ENCODE measurements at places on chromosomes 6 and 20. TPM values are rescaled to one million over a fixed set of nuclear protein-coding genes. Genes with fewer than 3 reads are reported as not detected.

DNA sequence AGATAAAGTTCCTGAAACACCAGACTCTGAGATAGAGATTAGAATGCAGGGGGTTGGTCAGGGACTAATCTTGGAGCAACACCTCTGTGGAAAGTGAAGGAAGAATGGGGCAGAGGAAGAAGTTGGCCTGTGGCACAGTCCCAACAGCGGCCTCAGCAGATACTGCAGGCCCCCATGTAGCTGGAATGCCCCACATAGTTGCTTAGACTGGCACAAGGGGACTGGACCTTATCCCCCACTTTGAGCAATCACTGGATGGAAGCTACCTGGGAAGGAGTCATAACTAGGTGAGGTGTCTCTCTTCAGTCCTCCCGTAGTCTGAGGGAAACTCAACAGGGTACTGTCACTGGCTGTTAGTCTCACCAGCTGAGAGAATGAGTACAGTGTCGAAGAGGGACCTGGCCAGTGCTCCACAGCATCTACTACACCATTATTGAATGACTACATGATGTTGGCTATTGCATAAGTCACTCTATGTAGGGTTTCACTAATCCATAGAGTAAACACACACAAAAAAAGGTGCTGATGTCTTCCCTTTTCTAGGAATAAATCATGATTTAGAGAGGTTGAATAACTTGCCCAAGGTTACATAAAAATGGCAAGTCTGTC, 47.5 kb downstream of the ADGRG6 start:
- DNase-seq: no peak

PCMTD2 gene
- 120 TPM for polyA plus RNA-seq

- DNase-seq: no peak
Measured at GRCh38 chr6:121929301-121929700, 470.2 kb upstream of the HSF2 start.

SLC22A23 gene
- 16.3 TPM for polyA plus RNA-seq

DNA sequence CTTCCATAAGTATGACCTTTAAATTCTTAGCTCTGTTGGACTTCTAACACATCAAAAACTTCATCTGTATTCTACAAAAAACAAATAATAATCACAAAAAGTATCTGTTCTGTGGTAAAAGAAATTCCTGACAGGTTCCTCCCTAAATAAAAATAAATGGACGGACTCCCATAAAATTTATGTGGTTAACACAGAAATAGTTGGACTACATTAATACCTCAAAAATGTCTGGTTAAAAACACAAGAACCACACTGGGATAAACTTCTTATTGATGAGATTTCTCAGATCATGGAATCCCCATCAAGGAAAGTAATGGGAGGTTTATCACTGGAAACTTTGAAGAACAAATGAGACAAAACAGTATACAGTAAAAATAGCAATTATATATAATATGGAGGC, 172.4 kb downstream of the MOXD1 start:
- DNase-seq: no peak

GRCh38 chr20:20267685-20268370, 100.1 kb upstream of the INSM1 start:
- no peak for DNase-seq

DNA sequence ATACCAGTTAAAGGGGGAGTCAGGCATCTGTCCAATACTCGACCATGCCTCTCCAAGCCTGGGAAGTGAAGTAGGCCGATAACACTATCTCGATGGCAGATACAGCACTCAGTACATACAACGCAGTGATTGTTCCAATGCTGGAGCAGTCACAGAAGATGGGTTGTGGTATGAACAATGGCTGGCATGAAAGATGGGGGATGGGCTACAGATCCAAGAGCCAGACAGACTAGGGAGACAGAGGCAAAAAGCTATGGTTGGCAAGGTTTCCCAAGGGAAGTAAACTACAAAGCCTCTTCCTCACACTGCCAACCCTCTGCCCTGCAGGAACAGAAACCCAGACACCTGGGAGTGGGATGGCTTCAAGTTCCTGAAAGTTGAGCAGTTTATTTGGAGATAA, 19.2 kb downstream of the FKBP1A start:
- DNase-seq: no peak

DNA sequence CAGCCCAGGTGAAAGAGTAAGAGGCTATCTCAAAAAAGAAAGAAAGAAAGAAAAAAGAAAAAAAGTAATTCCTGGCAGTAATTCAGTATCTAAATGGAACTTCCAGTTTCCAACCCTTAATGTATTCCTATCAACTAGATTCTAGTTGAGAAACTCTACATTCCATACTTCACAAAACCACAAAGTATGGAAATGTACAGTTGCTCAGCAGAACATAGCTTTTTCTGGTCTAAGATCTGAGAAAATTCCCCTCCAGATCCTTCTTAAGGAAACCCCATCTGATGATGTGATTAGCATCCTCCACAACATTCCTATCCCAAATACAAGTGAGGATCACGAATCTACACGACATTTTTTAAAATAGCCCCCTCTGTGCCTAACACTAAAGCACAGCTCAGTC, 3.6 kb downstream of the ARMH2 start:
- DNase-seq: no peak

Measured in renal pelvis (tissue), 12 donors.